ENCODE measurements at places on chromosomes 4 and X.

- DNase-seq: peak; percentile 6
Measured at GRCh38 chrX:75547783-75548182, 24.9 kb upstream of the ZDHHC15 start.

- DNase-seq: no peak
Measured at GRCh38 chr4:78227411-78228057, 170.4 kb downstream of the FRAS1 start.

GRCh38 chrX:29040160-29040559, 452.9 kb downstream of the IL1RAPL1 start:
- no peak for DNase-seq

DNA sequence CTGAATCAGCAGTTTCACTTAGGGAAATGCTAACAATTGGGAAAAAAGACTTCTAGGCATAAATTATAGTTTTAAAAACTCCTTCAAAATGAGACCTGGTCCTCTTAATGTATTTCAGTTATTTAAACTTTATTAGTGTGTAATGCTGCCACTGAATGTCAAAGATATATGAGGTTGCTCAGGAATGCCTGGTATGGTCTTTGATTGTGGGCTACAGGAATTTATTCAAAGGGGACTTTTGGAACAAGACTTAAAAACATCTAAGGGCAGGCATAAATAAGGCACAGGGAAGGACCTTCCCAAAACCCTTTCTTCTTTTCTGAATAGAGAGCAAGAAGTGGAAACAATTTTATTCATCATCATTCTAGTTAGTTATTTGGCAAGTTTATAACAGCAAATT, 439.1 kb downstream of the TLL1 start:
- no peak for DNase-seq

GRCh38 chr4:17662694-17663093, 48.3 kb downstream of the MED28 start:
- no peak for DNase-seq

DNA sequence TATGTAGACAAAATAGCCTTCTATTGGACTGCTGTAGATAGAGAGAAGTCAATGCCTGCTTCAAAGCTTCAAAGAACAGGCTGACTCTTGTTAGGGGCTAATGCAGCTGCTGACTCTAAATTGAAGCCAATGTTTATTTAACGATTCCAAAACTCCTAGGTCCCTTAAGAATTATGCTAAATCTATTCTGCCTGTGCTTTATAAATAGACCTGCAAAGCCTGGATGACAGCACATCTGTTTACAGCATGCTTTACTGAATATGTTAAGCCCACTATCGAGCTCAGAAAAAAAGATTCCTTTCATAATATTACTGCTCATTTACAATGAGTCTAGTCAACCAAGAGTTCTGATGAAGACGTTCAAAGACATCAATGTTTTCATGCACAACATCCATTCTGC, 54.8 kb upstream of the RBMXL3 start:
- no peak for DNase-seq

DNA sequence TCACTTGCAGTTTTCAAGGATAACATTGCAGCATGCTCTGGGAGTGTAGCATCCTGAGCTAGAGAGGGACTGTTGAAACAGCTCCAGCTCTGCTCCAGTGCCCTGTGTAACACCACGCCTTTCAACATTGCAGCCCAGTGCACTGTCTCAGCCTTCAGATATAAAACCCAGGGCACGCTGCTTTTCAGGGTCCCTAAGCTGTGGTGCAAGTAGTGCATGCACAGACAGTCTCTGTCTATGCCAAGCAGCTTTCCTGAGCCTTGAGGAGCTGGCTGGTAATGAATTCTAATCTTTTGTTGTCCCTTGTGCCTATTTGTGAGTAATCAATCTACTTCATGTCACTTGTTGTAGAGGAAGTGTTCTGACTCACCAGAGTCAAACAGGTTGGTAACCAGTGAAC, 897.0 kb downstream of the ARAP2 start:
- DNase-seq: no peak

DNA sequence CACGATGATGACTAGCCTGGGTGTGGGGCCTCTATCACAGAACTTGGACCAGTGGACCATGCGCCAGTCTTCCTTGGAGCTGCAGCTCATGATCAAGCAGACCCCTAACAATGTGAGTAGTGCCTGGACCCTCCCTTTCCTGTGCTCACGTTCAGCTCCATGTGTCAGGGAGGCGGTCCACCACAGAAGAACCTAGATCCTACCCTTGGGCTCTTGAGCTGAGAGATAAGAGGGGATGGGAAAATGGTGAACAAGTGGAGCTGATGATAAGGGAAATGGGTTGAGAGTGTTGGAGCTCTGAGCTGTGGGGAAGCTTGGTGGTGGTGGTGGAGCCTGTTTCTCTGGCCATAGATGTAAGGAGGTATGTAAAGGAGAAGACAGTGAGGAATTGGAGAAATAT, 13.1 kb downstream of the MED12 start:
- DNase-seq: no peak

DNA sequence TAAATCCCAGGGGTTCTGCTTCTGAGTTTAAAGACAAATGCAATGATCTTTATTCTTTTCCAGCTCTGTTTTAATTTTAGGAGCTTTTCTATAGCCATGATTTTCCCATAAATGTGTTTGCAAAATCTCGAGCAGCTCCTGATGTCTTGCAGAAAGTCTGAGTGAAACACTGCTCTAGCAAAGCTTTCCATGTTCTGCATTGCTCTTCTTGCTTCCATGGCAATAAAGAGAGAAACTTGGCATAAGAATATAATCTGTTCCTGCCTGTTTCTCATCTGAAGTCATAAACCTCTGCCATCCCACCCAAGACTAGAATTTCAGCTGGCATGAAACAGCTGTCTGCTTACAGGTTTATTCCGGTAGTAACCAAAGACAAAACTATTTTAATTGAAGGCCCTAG, 254.5 kb downstream of the SPRY1 start:
- no peak for DNase-seq

DNA sequence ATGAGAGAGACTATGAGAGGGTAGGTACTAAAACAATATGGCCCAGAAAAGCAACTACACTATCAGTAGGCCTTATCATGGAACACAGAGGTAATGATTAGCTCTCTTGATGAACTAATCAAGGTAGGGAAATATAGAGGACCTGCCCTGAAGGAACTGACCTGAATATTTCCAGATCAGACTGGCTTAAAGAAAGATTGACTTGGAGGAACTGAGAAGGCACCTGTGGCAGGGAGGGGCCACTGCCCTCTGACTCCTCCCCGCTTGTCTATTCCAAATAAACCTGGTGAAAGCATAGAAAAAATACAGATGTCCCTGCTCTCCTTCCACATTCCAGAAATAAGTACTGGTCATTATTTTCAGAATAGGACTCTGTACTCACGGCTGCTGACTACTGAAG, 5.5 kb downstream of the RPS6KA6 start:
- DNase-seq: no peak

DNA sequence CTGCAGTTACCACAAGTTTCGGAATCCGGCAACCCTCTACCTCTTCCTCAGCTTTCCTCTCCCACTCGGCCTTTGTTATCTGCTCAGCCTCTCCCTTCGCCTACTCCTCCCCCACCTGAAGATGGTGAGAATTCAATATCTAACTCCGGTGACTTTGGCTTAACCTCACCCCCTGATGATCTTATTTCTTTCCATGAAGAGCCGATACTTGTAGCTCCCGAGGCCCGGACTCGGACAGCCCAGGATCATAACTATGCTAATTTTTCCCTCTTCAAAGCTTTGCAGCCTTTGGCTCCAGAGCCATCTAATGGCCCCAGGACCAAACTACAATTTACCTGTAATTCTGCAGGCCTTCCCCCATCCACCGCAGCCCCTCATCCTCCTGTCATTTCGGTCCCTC, 32.0 kb upstream of the MGST2 start:
- DNase-seq: no peak

DNA sequence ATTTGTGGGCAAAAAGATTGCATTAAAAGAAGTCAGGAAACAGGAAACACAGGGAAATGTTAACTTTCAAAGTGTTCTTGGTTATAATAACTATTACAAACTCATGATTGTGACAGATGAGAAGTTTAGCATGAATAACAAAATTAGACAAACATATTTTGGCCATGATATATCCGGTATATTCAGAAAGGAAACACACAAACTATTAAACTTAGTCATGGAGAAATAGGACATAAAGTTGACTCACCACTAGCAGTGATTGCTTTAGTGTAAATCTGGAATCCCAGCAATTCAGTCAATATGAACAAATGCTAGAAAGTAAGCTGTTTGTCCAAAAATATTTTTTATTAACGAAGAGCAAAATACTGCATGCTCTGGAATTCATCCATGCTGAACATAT, 1299.9 kb downstream of the C4orf33 start:
- DNase-seq: no peak

DNA sequence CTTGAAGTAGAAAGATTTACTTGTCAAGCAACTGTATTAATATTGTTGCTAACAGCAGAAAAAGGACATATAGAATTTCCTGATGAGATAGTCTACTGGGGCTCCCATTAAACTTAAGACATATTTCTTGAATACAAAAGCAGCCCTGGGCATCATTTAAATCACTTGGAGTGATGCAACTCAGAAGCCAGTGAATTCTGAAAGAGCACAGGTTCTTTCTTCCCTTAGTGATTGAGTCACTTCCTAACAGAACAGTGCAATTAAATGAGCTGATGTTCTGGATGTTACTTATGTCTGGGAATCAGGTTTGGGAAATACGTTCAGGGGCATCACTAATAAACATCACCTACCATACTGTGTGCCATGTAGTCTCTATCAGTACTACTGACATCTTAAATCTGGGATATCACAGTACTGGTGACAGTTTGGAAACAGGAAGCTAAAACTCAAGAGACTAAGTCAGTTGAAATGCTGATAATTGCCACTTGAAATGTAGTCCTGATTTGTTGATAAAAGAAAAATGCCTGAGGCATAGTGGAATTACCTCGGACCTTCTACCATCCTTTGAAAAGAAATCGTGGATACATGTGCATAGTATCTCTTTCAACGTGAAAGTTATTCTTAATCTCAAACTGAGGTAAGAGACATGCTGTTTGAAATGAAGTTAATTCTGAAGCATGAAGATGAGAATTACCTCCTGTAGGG, 249.2 kb upstream of the GPRIN3 start:
- DNase-seq: no peak

GRCh38 chrX:9429767-9430166, 35.1 kb upstream of the TBL1X start:
- DNase-seq: peak; percentile 13

DNA sequence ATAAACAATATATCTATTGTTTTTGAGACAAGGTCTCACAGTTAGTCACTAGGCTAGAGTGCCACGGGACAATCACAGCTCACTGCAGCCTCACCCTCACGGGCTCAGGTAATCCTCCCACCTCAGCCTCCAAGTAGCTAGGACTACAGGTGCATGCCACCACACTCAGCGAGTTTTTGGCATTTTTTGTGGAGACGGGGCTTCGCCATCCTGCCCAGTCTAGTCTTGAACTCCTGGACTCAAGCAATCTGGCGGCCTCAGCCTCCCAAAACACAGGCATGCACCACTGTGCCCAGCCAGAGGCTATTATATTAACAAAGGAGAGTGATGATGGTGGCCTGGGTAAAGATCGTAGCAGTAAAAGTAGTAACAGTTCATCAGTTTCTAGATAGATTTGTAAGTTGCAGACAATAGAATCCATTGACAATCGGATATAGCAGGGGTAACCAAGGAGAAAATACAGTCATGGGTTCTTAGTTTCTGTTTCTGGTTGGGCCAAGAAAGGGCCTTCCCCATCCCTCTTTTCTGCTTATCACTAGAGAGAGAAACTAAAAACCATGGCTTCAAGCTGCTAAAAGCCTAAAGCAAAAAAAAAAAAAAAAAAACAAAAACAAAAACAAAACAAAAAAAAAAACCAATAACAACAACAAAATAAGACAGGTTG, 60.6 kb downstream of the ANXA10 start:
- DNase-seq: no peak

- DNase-seq: no peak
Measured at GRCh38 chr4:53273726-53274125, 92.1 kb downstream of the SCFD2 start.

GRCh38 chr4:53531585-53532224, 59.6 kb downstream of the LNX1 start:
- DNase-seq: no peak

DNA sequence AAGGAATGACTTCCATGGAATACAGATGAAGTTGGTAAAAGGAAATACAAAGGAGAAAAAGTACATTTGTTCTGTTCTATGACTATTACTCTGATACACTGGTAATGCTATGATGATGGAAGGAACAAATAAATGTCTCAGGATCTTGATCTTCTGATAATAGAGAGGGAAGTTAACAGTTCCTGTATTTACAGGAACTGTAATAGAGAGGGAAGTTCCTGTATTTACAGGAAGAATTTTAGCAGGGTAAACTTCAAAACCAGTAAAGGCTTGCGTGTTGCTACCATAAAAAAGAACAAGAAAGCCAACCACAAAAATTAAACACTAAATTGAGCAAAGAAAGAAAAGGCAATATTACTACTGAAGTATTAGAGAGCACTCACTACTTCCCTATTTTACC, 91.7 kb upstream of the HPGD start:
- no peak for DNase-seq

- DNase-seq: no peak
Measured at GRCh38 chr4:160142579-160142978, 1039.7 kb downstream of the RAPGEF2 start.

DNA sequence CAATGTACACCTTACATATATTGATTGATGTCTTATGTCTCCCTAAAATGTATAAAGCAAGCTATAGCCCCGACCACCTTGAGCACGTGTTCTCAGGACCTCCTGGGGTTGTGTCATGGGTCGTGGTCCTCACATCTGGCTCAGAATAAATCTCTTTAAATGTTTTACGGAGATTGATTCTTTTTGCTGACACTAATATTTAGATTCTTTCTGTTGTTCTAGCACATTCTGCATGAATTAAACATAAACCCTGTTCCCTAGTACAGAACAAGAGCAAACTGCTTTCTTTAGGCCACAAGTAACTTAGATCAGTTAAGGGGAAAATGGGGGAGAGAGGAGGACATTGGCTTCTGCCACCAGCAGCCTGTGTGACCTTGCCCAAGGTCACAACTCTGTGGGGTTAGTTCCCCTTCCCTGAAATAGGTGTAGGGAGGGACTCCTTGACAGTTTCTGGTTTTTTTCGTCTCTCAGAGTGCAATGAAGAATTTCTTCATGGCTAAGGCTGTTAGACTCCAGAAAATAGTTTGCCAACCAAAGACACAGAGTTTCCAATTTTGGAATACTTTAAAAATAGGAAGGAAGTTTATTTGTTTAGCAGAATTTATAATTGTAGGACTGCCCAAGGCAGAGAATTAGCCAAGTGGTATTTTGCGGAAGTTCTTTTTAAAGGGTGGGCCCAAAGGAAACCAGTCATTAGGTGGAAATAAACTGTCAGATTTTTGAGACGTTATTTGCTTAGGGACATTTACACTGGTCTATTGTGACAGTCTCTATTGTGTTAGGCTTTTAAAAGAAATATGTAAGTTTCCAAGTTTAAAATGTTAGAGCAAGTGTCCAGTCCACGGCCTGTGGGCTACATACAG, 29.4 kb downstream of the PTTG2 start:
- no peak for DNase-seq

- peak; percentile 16 for DNase-seq
Measured at GRCh38 chr4:113618205-113618604, 143.3 kb downstream of the CAMK2D start.
